GM19239 (cell line): ENCODE measurements at places on chromosomes 6 and 20.

- DNase-seq, result peak; percentile 76
Observed at GRCh38 chr6:112043032-112044007, 10.6 kb upstream of the CCN6 start.

- no peak for DNase-seq
Observed at GRCh38 chr6:53985366-53985765, 125.9 kb upstream of the MLIP start.

DNA sequence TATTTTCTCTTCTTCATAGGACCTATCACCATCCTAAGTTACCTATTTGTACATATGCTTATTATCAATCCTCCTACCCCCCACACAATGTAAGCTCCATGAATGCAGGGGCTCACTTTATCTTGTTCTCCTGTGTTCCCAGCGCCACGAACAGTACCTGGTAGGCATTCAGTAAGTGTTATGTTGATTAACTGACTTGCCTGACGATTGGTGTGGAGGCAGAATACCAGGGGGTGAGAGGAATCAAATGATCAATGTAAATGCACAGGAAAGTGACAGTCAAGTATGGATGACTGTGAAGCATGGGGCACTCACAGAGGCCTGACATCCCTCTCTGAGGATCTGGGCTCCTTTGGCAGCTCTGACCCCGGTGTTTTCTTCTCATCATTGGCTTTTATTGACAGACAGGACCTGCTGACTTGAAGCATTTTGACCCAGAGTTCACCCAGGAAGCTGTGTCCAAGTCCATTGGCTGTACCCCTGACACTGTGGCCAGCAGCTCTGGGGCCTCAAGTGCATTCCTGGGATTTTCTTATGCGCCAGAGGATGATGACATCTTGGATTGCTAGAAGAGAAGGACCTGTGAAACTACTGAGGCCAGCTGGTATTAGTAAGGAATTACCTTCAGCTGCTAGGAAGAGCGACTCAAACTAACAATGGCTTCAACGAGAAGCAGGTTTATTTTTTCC, 6.1 kb upstream of the IFT52 start:
- DNase-seq, result no peak

- no peak for DNase-seq
Observed at GRCh38 chr6:150235218-150235617, 92.4 kb downstream of the PPP1R14C start.

- DNase-seq, result no peak
Observed at GRCh38 chr6:30981942-30982772, 1.4 kb upstream of the MUC21 start.

GRCh38 chr6:80215063-80215462, 108.6 kb downstream of the BCKDHB start:
- DNase-seq, result no peak

GRCh38 chr6:63346217-63346835, 26.5 kb upstream of the LGSN start:
- no peak for DNase-seq

- DNase-seq, result no peak
Observed at GRCh38 chr6:140009286-140009685, 634.8 kb upstream of the CITED2 start.

DNA sequence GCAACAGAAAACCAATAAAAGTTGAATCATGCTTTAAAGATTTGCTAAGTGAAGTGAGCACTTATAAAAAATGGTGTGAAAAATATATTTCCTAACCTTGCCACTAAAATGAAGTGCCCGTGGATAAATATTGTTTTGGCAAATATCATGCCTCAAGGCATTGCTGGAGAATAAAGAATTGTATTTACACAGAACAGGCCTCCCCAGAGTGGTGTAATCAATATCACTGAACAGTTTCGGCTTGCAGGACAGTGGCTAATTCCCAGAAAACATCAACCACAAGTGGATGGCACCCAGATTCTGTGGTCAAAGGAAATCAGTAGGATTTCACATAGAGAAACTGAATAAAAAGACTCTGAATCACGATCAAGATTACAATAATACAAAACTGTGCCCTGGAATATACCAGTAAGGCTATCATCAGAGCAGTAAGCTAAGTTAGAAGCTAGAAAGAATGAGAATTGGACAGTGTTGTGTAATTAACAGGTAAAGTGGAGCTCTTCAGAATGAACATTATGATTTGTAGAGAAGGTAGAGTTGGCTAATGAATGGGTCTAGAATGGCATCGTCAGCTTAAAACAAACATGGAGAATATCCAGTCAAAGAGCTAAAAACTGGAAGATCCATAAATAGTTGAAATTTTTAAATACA, 1026.9 kb upstream of the ADGRB3 start:
- no peak for DNase-seq

DNA sequence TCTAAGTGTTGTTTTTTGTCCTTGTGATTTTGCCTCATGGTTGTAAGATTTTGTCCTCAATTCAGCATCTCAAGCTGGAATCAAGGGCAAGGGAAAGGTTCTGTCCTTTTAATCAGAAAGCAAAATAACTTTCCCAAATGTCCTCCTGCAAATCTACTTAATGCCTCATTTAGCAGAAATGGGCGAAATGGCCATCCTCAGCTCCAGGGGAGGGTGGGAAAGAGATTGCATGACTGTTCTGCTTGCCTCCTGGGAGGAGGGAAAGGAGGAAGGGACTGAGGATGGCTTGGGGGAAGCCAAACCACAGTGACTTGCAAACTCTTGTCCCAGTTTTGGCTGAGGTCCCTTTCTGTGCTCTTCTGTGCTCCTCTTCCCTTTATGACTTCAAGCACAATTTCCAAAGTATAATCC, 43.4 kb downstream of the TNFAIP3 start:
- DNase-seq, result no peak

DNA sequence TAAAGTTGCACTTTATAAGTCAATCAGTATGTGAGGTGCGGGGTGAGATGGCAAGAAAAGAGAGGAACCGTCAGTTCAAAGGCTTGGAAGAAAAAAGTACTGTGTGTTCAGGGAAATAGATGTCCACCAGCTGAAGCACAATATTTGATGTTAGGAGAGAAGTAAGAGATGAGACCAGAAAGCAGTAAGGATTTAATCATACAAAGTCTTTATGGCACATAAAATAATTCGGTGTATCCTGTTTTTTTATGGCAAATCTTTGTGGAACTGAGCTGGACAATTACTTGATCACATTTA, 197.2 kb downstream of the FAXC start:
- no peak for DNase-seq

- no peak for DNase-seq
Observed at GRCh38 chr20:58109918-58110635, 118.4 kb downstream of the ANKRD60 start.

DNA sequence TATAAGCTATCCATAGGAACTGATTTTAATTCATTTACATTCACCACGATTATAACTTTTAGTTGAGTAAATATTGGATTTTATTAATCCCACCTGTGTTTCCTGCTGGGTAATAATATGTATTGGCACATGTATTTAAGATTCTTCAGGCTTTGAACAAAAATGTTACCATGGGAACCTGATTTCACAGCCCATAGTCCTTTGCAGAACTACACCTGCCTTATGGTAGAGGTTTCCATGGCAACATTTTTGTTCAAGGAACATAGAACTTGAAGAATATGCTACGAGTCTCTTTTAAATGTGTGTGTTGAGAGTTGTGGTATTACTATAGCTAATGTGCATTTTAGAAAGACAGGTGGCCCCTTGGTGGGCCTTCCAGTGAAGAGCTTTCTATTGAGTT, 317.4 kb downstream of the SAMD5 start:
- DNase-seq, result no peak

DNA sequence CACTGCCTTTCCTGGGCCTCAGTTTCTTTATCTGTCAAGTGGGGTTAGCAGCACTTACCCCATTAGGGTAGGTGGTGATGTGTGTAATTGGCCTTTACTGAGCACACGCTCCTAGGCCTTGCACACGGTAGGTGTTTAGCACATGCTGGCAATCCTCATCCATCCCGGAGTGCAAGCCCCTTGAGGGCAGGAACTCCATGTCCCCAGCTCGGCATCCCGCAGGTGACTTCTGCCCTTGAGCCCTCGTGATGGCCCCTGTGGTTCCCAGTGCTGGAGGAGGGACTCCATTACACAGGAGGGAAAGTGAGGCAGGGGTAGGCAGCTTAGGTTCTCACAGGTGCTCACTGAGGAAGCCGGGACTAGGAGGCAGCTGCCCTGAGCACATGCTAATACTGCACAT, 40.0 kb downstream of the MYH7B start:
- DNase-seq, result no peak

DNA sequence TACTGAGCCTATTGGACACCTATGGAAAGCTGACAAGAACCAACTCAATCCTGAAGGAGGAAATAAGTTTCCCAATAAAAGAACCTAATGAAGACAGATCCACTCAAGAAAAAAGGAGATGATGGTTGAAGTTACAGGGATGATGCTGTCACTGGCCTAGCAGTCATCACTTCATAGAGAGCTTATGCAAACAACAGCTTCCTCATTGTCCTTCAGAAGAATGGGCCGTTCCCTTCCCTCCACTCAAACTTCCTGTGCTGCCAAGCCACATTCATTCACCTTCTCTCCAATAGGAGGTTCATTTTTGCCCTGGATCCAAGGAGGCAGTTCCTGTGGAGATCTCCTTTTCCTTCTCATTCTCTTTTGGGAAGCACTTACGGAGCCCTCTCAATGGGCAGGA, 13.8 kb upstream of the PM20D2 start:
- no peak for DNase-seq

DNA sequence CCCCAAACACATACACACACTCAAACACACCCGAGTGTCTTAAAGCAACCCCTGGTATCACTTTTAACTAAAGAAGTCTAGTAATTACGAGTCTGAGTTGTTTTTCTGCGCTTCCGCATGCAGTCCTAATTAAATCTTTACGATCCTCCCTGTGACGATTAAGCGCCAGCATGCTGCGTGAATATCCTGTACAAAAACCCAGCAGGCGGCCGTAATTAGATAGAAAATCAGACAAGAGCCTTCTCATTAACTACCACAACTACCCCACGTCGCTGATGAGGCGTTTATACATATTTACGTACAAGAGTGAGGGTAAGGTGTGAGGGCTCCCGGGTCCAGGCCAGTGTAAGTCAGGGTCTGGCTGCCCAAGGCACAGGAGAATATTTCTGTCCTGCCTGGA, 8.1 kb downstream of the TFAP2B start:
- DNase-seq, result no peak

DNA sequence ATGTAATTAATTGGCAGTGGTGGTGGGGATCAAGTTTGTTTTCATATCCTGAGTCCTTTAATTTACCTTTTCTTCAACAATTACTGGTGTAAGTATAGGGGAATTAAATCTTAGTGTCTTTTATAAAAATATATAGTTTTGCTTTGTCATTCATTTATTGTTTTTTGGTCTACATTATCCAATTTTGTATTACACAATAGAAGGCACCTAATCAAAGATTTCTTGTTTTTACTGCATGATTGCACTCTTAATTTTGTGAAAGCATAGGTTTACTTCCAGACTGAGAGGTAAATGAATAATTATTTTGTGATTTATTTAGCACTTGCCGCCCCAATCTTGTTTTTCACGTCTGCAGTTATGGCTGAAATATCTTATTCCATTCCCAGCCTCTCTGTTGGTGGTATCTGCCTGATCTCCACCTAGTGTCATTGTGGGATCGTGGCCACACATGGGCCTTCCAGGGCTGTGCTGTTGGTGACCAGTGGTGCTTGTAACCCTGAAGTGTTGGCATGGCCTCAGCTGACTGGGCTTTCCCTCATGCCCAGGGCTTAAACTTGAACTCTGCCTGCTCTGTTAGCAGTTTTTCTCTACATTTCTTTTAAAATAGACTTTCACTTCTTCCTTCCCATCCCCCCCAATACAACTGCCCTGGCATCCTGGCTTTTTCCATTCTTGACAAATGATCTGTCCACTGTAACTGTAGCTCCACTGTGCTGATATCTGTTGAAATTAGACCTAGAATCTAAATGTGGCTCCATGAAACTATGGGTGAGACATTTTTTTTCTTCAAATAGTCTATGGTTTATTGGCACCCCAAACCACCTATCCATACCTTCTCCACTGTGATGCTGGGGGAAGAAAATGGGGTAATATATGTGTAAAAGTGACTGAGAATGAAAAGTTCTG, 24.8 kb downstream of the E2F3 start:
- DNase-seq, result no peak

DNA sequence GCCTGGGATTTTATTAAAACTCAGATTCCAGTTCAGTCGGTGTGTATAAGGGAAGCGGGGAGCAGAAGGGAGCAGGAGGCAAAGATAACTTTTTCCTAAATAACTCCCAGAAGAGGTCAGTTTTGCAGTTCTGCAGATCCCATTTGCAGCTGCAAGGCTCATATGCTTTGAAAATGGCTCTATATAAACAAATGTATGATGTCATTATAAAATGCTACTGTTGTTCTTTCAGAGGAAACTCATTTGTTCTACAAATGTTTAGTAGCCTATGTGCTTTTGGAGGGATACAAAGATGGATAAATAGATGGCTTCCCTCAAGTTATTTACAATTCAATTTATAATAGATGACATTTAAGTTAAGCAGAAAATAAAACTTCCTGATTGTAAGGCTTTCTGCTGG, 29.2 kb upstream of the DSP start:
- no peak for DNase-seq

DNA sequence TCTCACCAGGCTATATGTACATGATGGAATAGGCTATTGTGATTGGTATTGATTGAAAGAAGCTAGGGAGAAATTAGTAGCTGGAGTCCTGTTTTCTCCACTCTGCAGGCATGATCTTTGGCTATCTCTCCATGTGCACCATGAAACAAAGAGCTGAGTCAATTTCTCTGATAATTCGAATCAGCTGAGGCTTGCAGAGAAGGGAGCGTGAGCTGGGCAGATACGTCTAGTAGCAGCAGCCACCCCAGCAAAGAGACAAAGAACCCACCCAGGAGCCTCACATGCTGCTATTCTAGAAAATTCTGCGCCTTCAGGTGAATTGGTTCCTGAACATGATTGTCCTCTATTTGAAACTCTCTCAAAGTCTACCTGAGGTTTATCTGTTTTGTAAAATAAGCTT, 6.9 kb upstream of the SGK1 start:
- DNase-seq, result no peak

GRCh38 chr6:54980511-54981275, 134.1 kb downstream of the FAM83B start:
- no peak for DNase-seq

GRCh38 chr20:41182296-41183212, 45.2 kb downstream of the PLCG1 start:
- DNase-seq, result no peak

- no peak for DNase-seq
Observed at GRCh38 chr6:147522597-147522996, 14.1 kb downstream of the SAMD5 start.

DNA sequence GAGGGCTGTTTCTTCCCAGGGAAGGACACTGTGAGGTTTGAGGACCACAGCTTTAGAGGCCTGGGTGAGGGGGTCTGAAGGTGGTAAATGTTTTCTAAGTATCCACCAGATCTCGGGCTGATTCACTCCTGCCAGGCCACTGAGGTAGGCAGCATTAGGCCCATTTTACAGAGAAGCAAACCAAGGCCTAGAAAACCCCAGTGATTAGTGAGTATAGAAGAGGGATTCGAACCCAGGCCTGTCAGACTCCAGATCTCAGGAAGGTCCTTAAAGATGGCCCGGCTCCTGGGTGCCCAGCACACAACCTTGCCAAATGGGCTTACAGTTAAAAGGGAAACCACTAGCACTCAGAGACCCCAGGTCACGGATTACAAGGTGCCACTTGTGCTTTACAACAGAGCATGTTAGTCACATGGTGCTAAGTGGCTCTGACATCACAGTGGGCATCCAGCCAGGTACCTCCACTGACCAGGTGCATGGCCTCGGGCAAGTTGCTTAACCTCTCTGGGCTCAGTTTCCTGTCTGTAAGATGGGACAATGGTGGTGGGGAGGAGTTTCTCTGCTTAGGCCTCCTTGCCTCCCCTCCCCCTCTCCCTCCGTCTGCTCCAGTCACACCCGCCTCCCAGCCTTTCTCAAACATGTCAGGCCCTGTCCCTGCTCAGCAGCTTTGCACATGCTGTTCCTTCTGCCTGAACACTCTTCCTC, 18.8 kb upstream of the SIRPA start:
- no peak for DNase-seq
